ENCODE measurements at places on chromosomes 13 and 19. TPM values are rescaled to one million over a fixed set of nuclear protein-coding genes. Genes with fewer than 3 reads are reported as not detected.

The ABCA7 gene
- polyA plus RNA-seq: 23.7 TPM

The MEX3D gene
- 35.4 TPM for polyA plus RNA-seq

The RASGRP4 gene
- polyA plus RNA-seq: 2.0 TPM

The NECTIN2 gene
- 63.3 TPM for polyA plus RNA-seq

The ZNF225 gene
- polyA plus RNA-seq: 6.5 TPM

The TSSK6 gene
- polyA plus RNA-seq: 2.0 TPM

The MCEMP1 gene
- polyA plus RNA-seq: 0.41 TPM

The NUDT19 gene
- 8.3 TPM for polyA plus RNA-seq

The LPAR6 gene
- 30.9 TPM for polyA plus RNA-seq

The ZNF784 gene
- 12.8 TPM for polyA plus RNA-seq

The C19orf18 gene
- 1.1 TPM for polyA plus RNA-seq

The LILRB1 gene
- polyA plus RNA-seq: 2.0 TPM

The CCDC70 gene
- not detected for polyA plus RNA-seq

The NCAN gene
- polyA plus RNA-seq: 623 TPM

The MEIS3 gene
- polyA plus RNA-seq: 115 TPM

The IL12RB1 gene
- polyA plus RNA-seq: 0.93 TPM

The RASIP1 gene
- polyA plus RNA-seq: 11.9 TPM

The LYL1 gene
- polyA plus RNA-seq: 7.7 TPM

The PRTN3 gene
- 0.41 TPM for polyA plus RNA-seq

The GPR183 gene
- polyA plus RNA-seq: 2.0 TPM

The ZNF221 gene
- 6.2 TPM for polyA plus RNA-seq

The ZNF296 gene
- 2.7 TPM for polyA plus RNA-seq

The NKG7 gene
- polyA plus RNA-seq: not detected

The ANKRD24 gene
- 13.7 TPM for polyA plus RNA-seq

The CERS4 gene
- 62.2 TPM for polyA plus RNA-seq

The LHB gene
- not detected for polyA plus RNA-seq

The IGFL1 gene
- not detected for polyA plus RNA-seq

The CCDC8 gene
- polyA plus RNA-seq: 15.2 TPM

The ZNF723 gene
- polyA plus RNA-seq: 0.20 TPM

The CKM gene
- polyA plus RNA-seq: 3.4 TPM

The MYH14 gene
- polyA plus RNA-seq: 16.8 TPM

The TMEM221 gene
- 4.2 TPM for polyA plus RNA-seq

The SYCN gene
- not detected for polyA plus RNA-seq

The SIGLEC5 gene
- polyA plus RNA-seq: not detected

The MAST1 gene
- 87.0 TPM for polyA plus RNA-seq

The SPTBN4 gene
- polyA plus RNA-seq: 31.9 TPM

The ASPDH gene
- 7.7 TPM for polyA plus RNA-seq

The ABHD13 gene
- 11.0 TPM for polyA plus RNA-seq

The CALR3 gene
- polyA plus RNA-seq: not detected

Measured in spinal cord (tissue), 10 donors.